Renal cortical epithelial cell (primary cell): ENCODE measurements at places on chromosomes 12 and 14. TPM values are rescaled to one million over a fixed set of nuclear protein-coding genes. Genes with fewer than 3 reads are reported as not detected.

- peak; percentile 63 for DNase-seq
Measured at GRCh38 chr14:55973911-55974630, 144.1 kb upstream of the PELI2 start.

- no peak for DNase-seq
Measured at GRCh38 chr12:107320929-107321631, 227.7 kb upstream of the CRY1 start.

Gene KCNK13
- not detected in 2 replicates for total RNA-seq

- no peak for DNase-seq
Measured at GRCh38 chr12:89893972-89894706, 185.5 kb upstream of the ATP2B1 start.

DNA sequence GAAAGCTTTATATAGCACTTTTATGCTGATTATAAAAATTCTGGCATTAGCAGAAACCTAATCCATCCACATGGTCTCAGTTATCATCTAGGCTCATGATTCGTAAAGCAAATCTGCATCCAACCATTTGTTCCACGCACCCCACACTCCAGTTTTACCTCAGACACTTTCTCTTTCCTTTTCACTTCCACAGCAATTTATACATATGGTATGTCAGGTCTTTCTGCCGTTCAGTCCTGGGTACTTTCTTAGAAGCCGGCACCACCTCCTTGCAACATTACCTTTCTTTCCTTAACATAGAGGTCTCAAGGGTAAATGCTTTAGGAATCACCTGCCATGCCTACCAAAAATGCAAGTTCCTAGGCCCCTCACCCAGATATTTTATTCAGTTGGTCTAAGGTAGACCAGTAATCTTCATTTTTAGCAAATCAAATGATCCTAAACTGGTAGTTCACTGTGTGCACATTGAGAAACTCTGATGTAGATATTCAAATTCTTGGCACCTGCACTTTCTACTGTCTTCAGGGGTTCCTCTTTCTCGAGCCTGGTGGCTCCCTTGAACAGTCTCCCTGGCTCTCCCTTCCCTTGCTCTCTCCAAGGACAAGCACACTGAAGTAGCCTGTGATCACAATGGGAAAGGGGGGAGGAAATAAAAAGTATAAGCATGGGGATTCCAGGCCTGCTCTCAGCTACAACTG lies 2.8 kb upstream of the KRAS start:
- DNase-seq: no peak

Gene SMCO2
- total RNA-seq: not detected in 2 replicates

GRCh38 chr12:79959484-79959883 lies 24.6 kb upstream of the PPP1R12A start:
- no peak for DNase-seq

GRCh38 chr12:12180136-12180535 lies 86.7 kb downstream of the LRP6 start:
- no peak for DNase-seq

GRCh38 chr12:12364787-12365445 lies 8.0 kb downstream of the BORCS5 start:
- DNase-seq: no peak

DNA sequence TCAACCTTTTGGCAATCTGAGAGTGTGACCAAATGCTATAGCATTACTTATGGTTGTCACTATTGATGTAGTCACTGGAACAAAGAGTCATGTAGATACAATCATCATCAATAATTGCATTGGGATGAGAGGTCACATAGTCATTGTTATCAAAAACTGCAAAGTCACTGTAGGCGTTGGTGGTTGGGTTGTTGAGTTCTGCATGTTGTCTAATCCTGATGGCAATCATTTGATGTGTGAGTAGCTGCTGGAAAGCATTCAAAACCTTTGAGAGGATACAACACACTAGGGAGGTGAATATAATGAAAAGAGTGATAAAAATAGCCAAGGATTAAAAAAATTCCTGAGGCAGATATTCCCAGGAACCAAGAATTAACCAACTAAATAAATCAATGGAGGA lies 214.7 kb upstream of the SYT10 start:
- DNase-seq: no peak

- DNase-seq: peak; percentile 45
Measured at GRCh38 chr14:69650948-69651369, 39.6 kb downstream of the SUSD6 start.

DNA sequence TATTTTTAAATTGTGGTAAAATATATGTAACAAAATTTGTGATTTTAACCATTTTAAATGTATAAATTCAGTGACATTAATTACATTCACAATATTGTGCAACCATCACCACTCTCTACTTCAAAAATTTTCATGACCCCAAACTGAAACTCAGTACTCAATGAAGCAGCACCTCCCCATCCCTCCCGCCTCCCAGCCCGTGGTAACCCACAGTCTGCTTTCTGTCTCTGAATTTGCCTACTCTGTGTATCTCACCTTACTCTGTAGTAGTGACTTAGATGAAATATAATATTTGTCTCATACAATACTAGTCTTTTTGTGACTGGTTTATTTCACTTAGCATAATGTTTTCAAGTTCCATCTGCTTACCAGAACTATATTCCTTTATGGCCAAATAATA lies 36.2 kb downstream of the EML1 start:
- no peak for DNase-seq

Gene PPP1R36
- total RNA-seq: 1.7 and 2.6 TPM in 2 replicates

GRCh38 chr12:1593174-1594005 lies 991 bp downstream of the FBXL14 start:
- DNase-seq: no peak

Gene CYP27B1
- 0.50 and 0.87 TPM in 2 replicates for total RNA-seq

- DNase-seq: no peak
Measured at GRCh38 chr12:69837191-69837590, 12.2 kb downstream of the MYRFL start.

- no peak for DNase-seq
Measured at GRCh38 chr12:56122637-56123036, 4.6 kb downstream of the ZC3H10 start.

Gene PRR4
- total RNA-seq: 1.4 and 2.3 TPM in 2 replicates

Gene CLEC1B
- total RNA-seq: not detected in 2 replicates

Gene RD3L
- total RNA-seq: not detected in 2 replicates

Gene PPP1R1A
- total RNA-seq: 4.0 and 28.2 TPM in 2 replicates

GRCh38 chr12:41437563-41437962 lies 249.4 kb downstream of the PDZRN4 start:
- DNase-seq: peak; percentile 57

- no peak for DNase-seq
Measured at GRCh38 chr12:31915446-31915845, 43.8 kb upstream of the RESF1 start.

DNA sequence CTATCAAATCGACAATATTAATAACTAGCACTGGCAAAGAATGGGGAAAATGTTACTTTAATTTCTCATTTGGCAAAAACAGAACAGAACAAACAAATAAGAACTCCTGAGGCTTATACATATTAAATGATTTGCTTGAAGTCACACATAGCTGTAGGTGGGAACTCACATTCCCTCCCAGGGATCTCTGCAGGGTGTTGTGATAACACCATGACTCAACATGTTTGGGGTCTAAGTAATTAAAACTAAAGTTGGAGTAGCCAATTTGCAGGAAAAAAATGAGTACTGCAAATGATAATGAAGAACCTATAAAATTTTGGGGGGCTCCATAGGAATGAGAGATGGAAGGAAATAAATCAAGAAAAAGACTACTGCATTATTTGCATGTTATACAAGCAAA lies 27.5 kb downstream of the UNC79 start:
- DNase-seq: no peak

- peak; percentile 50 for DNase-seq
Measured at GRCh38 chr12:109696485-109697269, 16.9 kb upstream of the FAM222A start.

Gene SLC17A8
- under 0.01 and 0.30 TPM in 2 replicates for total RNA-seq

Gene EXOC3L4
- 0.94 and 2.1 TPM in 2 replicates for total RNA-seq

DNA sequence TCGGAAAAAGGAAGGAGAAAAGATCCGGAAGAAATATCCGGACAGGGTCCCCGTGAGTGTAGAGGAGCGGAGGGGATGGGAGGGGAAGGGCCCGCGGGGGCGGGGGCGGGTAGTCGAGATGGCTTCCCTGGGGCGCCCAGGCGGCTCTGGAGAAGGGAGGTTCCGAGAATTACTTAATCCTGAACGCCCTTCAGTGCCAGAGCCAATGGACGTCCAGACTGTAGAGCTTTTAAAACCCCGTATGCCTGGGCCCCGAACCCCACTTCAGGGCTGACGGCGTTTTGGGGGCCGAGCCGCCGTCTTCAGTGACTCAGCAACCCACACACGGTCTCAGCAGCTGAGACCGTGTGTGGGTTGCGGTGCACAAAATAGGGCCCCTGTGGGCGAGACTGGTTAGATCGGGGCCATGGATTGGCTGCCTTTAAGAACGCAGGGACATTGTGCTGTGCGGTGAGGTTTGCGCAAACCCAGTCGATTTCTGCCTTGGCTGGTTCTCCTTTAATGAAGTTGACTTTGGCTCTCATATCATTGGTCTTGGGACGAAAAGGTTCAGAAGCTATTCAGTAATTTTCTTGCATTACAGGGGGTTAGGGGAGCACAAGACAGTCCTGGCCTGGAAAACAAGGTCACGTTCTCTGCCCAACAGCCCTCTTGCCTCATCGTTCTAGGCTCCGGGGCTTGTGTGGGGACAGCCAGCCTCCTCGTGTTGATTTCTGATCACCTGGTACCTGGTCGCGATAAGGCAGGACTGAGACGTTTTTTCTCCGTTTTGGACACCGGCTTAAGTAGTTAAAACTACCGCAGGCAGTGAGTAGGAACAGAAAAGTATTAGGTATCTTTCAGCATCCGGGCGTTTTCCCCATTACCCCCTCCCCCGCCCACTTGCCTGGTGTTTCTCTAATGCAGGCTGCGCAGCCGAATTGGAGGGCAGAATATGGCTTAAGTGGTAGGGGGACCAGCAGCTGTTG lies 775 bp downstream of the GABARAPL1 start:
- DNase-seq: peak; percentile 84

GRCh38 chr12:76180401-76181277 lies 96.2 kb upstream of the NAP1L1 start:
- DNase-seq: no peak

Gene P2RX7
- total RNA-seq: 0.10 and 0.52 TPM in 2 replicates

Gene ANGEL1
- total RNA-seq: 5.7 and 11.1 TPM in 2 replicates
